H9 (cell line): ENCODE measurements at places on chromosomes 13 and 19.

GRCh38 chr13:109985871-109986450, 199.6 kb upstream of the IRS2 start:
- H3K27me3 ChIP-seq: no peaks in the 10 kb centered on the region
- no peaks in the 10 kb centered on the region for H3K4me1 ChIP-seq
- DNase-seq: no peak

DNA sequence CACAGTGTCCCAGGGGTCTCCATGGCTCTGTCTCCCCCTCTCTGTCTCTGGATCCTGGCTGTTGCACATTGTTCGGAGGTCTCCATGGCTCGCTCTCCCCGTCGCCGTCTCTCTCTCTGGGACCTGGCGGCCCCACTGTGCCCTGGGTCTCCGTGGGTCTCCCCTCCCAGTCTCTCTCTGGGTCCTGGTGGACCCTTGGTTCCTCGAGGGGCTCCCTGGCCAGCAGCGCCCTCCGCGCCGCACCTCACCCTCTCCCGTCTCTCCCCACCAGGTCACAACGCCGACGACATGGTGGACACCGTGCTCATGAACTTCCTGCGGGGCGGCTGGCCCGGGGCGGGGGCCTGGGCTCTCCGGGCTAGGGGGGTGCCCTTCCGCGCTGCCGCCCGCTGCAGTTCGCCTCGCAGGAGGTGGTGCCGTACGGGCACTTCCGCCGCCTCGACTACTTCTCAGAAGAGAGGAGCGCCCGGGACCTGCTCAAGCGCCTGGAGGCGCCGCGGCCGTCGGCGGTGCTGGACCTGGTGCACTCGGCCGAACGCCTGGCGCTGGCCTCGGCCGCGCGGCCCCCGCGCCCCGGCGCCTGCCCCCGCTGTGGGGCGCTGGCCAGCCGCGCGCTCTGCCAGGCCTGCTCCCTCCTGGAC, 29.1 kb downstream of the SIGLEC5 start:
- no peak for DNase-seq
- H3K36me3 ChIP-seq: no peaks in the 10 kb centered on the region
- H3K27me3 ChIP-seq: no peaks in the 10 kb centered on the region
- no peaks in the 10 kb centered on the region; the same call in 1 of the 2 replicates for H3K4me1 ChIP-seq
- no peak overlapping the region for H3K27ac ChIP-seq
- H3K4me3 ChIP-seq: no peak overlapping the region

GRCh38 chr13:49645451-49645850, 17.1 kb downstream of the ARL11 start:
- H3K27me3 ChIP-seq: no peaks in the 10 kb centered on the region
- no peak overlapping the region for H3K4me3 ChIP-seq
- H3K27ac ChIP-seq: no peak overlapping the region
- H3K36me3 ChIP-seq: no peaks in the 10 kb centered on the region; the same call in 1 of the 2 replicates

- no peak overlapping the region for H3K4me3 ChIP-seq
- H3K27me3 ChIP-seq: no peaks in the 10 kb centered on the region
- H3K36me3 ChIP-seq: peaks cover 2% of the 10 kb centered on the region; the same call in 1 of the 3 replicates
- no peak for DNase-seq
- no peak overlapping the region for H3K27ac ChIP-seq
Observed at GRCh38 chr19:1804858-1805257, 7.2 kb downstream of the ATP8B3 start.

GRCh38 chr19:17104679-17105078, 29.1 kb downstream of the MYO9B start:
- H3K36me3 ChIP-seq: peaks cover 27% of the 10 kb centered on the region
- no peak overlapping the region for H3K4me3 ChIP-seq
- no peaks in the 10 kb centered on the region; the same call in 1 of the 2 replicates for H3K4me1 ChIP-seq
- H3K27me3 ChIP-seq: no peaks in the 10 kb centered on the region
- H3K27ac ChIP-seq: no peak overlapping the region
- DNase-seq: no peak

- DNase-seq: no peak
- H3K27me3 ChIP-seq: no peaks in the 10 kb centered on the region
- no peak overlapping the region for H3K27ac ChIP-seq
- H3K4me1 ChIP-seq: no peaks in the 10 kb centered on the region
Observed at GRCh38 chr13:32116210-32116609, 84.6 kb downstream of the FRY start.

DNA sequence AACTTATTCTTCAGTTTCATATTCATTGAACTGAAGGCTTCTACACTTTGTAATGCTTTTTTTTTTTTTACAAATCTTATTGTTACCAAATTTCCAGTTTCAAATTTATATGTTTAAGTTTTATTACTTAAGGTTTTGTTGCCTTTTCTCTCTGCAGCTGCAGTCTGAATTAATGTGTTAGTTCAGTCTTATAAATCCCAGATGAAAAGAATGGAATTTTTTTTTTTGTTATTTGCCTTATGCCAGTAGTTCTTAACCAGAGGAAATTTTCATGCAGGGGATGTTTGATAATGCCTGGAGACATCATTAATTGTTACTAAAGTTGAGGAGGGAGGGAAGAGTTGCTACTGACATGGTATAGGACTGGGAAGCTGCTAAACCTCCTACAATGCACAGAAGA, 367.9 kb upstream of the SPRY2 start:
- no peak overlapping the region for H3K27ac ChIP-seq
- H3K27me3 ChIP-seq: no peaks in the 10 kb centered on the region
- DNase-seq: no peak
- H3K4me3 ChIP-seq: no peak overlapping the region

GRCh38 chr19:46002678-46003275, 7.5 kb downstream of the CCDC61 start:
- no peak overlapping the region for H3K4me3 ChIP-seq
- no peak overlapping the region for H3K27ac ChIP-seq
- no peak for DNase-seq

GRCh38 chr13:29716493-29716892, 121.0 kb upstream of the SLC7A1 start:
- H3K27me3 ChIP-seq: no peaks in the 10 kb centered on the region; the same call in 1 of the 2 replicates
- H3K27ac ChIP-seq: no peak overlapping the region
- H3K36me3 ChIP-seq: no peaks in the 10 kb centered on the region
- DNase-seq: no peak
- no peak overlapping the region for H3K4me3 ChIP-seq

DNA sequence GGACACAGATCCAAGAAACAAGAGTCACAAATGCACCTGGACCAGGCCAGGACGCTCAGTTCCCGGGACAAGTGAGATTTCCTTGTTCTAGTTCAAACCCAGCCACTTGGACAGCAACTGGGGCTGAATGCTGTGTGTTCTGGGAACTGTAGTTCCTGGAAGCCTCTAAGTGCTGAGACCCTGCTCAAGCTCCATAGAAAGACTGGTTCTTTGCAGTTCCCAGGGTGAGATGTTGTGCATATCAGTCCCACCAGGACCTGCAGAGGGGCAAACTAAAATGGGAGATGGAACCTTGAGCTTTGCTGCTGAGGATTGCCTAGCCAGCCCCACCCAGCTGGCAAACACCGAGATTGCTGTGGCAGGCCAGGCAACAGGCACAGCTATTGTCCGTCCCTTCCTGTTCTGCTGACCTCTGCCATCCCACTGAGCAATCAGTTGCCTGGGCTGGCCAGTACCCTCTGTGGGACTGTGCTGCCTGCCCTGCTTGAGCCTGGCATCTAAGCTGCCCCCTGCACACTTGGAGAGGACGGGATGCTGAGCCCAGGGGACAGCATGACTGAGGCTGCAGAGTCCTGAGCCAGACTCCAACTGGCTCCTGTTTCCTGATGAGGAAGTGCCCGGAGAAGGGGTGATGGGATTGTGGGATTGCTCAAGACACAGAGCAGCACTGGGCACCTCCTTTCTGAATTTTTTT, 1.4 kb upstream of the GIPC1 start:
- no peaks in the 10 kb centered on the region for H3K27me3 ChIP-seq
- no peak for DNase-seq
- peaks cover 13% of the 10 kb centered on the region for H3K36me3 ChIP-seq
- peaks cover 4% of the 10 kb centered on the region; the same call in 1 of the 2 replicates for H3K4me1 ChIP-seq
- no peak overlapping the region for H3K27ac ChIP-seq

DNA sequence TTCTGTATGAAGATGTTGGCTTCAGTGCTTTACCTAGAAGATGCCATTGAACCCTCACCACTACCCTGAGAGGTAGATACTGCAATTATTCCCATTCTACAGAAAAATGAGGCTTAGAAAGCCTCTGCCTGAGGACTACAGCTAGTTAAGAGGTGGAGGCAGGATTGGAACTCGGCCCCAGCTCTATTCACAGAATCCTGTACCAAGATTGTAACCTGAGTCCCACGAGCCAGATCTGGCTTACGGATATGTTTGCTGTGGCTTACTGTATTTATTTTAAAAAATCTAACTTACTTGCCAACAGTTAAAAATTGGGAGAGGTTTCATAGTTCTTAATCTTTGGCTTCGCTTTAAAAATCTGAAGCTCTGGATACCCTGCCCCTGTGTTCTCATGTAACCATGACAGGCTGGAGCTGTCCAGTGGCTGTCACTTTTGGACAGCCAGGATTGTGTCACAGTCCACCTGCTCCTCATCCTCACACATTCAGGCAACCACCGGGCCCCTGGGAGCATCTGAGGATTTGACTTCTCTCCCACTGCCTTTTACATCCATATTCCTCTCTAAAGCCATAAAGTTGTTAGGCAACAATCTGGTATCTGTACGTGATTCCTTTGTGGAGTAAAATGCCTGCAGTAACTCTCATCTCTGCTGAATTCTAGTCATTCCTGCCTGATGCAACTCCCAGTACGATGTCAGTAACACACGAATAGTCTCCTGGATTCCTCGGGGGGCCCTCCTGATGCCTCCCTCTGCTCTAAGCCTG, 160.8 kb upstream of the SERP2 start:
- no peaks in the 10 kb centered on the region for H3K27me3 ChIP-seq
- H3K36me3 ChIP-seq: no peaks in the 10 kb centered on the region
- no peak for DNase-seq
- H3K27ac ChIP-seq: no peak overlapping the region
- no peak overlapping the region for H3K4me3 ChIP-seq
- no peaks in the 10 kb centered on the region for H3K4me1 ChIP-seq

DNA sequence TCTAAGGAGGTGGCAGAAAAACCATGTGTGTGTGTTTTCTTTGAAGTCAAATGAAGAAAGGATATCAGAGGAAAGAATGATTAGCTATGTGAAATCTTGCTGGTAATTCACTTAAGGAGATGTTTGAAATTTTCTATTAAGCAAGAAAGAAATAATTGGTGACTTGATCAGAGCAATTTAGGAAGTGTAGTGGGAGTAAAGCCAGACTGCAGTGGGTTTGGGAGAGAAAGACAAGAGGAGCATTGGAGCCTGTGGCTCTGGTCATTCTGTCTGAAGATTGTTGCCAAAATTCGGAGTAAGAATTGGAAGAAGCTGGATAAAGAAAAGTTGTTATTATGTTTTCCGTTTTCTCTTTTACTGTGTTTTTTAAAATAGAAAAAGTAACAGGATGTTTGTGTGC, 640.5 kb downstream of the GPC5 start:
- no peaks in the 10 kb centered on the region for H3K27me3 ChIP-seq
- DNase-seq: no peak
- no peak overlapping the region for H3K27ac ChIP-seq
- no peaks in the 10 kb centered on the region for H3K36me3 ChIP-seq
- H3K4me3 ChIP-seq: no peak overlapping the region

DNA sequence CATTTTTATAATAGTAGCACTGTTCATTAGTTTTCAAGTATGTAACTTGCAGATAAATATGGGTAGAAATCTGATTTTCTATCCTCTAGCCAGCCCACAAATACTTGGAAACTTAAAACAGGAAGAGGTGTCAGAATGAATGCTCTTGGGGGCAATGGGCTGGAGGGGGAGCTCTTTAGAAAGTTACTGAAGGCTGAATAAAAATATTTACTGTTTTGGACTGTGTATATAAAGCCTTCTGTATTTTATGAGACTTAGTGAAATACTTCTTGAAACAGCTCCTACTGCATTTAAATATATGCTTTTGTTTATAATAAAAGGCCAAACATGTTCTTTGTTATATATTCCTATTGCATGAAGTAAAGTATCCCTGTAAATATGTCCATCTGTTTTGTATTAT, 138.8 kb downstream of the RGCC start:
- no peak for DNase-seq
- no peak overlapping the region for H3K4me3 ChIP-seq
- no peaks in the 10 kb centered on the region for H3K4me1 ChIP-seq
- no peaks in the 10 kb centered on the region for H3K36me3 ChIP-seq

DNA sequence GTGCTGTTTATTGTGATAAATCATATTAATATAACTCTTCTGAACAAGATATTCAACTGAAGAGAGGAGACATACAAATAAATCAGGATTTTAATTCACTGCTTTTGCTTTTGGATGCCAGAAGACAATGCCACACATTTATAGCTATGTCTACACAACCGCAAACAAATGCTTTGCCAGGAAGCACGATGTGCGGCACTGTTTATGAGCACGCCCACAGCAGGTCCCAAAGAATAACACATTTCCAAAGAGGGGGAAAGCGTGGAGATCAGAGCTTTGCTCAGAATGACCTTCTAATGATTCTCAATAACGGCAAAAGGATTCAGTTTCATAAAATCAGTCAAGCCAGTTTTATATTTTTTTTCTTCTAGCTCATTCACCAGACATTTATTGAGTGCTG, 16.7 kb downstream of the FAM216B start:
- DNase-seq: no peak
- H3K27me3 ChIP-seq: no peaks in the 10 kb centered on the region
- no peak overlapping the region for H3K4me3 ChIP-seq
- no peak overlapping the region for H3K27ac ChIP-seq

DNA sequence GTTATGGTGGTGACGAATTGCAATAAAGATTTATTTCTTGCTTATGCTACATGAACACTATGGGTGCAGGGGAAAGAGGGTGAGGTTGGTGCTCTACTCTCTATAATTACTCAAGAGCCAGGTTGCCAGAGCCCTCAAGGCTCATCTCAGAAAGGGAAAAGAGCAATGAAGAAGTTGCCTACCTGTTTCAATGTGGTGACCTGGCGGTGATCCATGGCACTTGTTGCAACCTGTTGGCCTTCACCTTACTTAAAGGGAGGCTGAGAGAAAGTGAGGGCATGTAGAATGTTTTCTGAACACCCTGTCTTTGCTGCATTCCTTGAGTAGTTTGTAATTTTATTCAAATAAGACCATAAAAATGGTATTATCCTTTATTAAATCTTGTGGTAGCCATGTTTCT, 394.4 kb downstream of the GPC6 start:
- no peaks in the 10 kb centered on the region for H3K36me3 ChIP-seq
- H3K27me3 ChIP-seq: no peaks in the 10 kb centered on the region
- no peak overlapping the region for H3K4me3 ChIP-seq
- no peak for DNase-seq

DNA sequence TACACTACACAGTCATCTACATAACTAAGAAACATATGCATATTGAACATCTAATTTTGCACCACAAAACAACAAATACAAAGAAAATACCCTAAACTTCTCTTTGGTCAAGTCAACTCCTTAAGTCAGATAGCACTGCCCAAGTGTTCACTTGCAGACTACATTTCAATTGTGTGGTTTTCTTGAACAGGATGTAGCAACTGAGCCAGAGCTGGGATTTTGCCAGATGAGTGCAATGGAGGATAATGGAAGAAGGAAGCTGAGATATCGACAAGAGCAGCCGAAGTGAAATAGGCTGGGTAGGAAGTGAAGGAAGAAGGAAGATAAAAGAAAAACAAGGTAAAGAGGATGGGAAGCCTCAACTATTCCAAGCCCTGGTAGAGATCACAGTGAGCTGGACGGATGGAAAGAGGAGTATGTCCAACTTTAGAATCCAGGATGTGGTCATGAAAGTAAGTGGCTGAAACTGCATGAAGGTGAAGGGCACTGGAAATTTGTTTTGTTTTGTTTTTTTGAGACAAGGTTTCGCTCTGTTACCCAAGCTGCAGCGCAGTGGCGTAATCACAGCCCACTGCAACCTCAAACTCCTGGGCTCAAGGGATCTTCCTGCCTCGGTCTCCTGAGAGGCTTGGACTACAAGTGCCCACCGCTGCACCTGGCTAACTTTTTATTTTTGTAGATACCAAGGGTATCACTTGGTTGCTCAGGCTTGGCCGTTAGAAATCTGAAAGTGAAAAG, 15.0 kb downstream of the NUFIP1 start:
- no peaks in the 10 kb centered on the region for H3K4me1 ChIP-seq
- H3K27ac ChIP-seq: no peak overlapping the region
- DNase-seq: no peak
- H3K27me3 ChIP-seq: no peaks in the 10 kb centered on the region
